ENCODE measurements at places on chromosomes 4 and X.

DNA sequence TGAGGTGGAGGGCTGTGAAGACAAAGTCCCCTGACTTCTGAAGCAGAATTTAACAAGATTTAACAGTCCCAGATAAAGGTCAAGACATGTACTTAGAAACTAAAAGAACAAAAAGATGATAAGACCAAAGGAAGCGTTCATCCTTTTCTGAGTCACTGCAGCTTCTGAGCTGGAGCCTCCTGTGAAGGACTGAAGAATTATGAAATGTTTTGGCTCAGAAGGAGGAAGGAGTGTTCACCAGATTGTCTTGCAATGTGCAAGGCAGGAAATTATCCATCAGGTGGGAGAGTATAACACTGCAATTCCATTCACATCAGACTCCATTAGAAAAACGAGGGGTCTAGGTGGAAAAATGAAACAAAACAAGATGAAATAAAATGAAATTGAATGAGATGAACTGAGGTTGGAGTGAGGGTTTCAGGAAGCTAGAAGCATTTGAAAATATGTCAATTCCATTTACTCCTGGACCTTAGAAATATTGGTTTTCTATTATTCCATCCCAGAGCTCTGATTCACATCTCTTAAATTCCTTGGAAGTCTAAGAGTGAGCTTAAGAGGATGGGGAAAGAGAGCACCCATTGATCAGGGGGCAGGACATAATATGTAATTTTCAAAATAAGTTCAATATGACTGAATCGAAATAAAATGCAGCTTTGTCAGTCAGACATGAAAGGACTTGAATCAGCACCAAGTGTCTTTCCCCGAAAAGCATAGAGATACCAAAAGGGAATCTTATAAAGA, 186.1 kb upstream of the LNX1 start:
- DNase-seq, result no peak

DNA sequence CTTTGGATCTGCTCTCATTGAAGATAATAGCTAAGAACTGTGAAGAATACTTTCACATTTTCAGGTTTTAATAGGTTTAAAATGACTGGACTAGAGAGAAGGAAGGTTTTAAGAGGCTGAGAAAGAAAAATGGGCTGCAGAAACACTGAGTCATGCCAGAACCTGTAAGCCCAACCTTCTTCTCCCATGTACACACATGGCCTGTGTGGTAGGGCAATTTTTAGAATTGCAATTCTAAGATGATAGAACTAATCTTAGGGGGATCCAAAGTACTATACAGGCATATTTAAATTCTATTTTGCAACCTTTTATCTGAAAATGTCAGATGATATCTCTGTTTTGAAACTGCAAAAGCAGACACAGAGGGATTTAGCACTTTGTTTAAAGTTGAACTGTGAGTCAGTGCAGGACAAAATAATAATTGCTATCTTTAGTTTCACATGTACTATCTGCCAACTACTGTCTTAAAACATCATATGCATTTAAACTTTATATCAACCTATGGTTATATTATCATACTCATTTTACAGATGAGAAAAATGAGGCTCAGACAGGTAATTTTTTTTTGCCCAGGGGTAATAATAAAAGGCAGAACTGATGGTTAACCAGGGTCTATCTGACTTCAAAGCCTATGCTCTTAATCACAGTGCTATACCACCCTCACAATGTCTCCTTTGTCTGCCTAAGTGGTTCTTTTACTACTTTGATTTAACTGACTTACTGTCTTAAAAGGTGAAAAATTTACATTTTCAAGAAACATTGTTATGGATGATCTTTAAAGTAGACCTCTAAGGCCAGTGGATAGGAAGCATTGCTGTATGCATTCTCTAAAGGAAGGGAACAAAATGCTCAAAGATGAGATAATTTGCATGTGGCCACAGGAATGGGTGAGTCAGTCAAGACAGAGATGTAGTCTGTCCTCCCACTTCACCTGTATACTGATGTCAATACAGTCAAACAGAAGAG, 4.3 kb downstream of the TMPRSS11E start:
- no peak for DNase-seq

- DNase-seq, result no peak
These were observed 33.0 kb downstream of the GALNTL6 start for GRCh38 chr4:171846232-171846631.

DNA sequence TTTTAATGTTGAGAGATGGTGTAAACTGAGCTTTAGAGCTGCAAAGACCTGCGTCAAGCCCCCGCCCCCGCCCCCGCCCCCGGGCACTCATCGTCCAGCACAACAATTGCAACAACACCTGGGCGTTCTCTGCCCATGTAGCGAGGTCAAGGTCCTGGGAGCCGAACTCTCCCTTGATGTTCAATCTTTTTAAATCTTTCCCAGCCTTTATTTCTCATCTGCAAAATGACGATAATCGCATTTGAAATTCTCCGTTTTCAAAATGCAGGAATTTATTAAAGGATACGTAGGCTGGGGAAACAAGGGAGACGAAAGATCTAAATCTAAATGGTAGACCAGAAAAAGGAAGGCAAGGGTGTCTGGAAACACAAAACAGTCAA, 648 bp upstream of the MSMO1 start:
- DNase-seq, result no peak

DNA sequence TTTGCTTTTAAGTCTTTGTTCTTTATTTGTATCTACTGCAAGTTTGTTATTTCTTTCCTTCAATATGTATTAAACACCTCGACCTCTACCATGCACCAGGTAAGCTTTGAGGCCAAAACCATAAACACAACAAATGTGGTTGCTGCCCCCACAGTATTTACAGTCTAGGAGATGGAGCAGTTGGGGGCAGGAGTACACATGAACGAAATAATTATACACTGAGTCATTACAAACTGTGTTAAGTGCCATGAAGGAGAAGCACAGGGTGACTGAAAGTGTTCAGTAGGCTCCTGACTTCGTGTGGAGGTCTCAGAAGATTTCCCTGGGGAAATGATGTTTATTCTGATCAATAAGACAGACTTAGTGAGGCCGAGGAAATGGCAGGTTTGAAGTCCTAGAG, 30.3 kb downstream of the SLC25A43 start:
- no peak for DNase-seq

DNA sequence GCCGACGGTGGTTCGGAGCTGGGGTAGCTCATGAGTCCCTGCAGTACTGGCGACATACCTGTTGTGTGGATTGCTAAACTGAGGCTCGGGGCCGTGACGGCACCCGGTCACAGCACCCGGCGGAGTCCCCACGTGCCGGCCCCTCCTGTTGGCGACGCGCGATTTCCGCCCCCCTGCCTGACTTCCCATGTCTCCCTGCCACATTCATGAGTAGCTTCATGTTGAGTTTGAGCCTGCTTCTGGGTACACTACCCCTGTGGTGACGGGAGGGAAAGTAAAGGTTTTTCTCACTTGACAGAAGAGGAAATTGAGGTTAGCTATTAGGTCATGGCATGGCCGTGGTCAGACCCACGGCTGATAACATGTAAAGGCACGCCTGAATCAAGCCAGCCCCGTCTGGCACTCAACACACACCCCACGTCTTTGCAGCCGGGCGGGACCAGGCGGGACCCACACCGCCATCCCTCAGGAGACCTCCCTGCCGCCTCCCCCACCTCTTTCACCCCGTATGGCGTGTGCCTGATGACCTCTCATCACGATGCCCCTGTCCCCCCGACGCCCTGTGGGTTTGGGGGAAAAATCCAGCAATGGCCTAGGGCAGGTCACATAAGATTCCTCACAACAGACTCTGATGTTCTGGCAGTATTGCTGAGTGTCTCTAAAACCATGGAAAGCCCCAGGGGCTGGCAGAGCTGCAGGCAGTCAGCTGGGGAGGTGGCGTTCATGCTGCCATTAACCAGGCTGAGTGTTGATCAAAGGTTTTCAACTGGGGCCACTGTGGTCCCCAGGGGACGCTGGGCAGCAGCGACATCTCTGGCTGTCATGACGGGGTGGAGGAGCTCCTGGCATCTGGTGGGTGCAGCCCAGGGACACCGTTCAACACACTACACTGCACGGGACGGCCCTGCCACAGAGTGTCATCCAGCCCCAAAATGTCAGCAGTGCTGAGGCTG, 29.2 kb downstream of the P2RY8 start:
- no peak for DNase-seq

GRCh38 chr4:39429476-39430334, 23.0 kb downstream of the KLB start:
- DNase-seq, result no peak

GRCh38 chrX:17922303-17922702, 61.2 kb upstream of the RAI2 start:
- no peak for DNase-seq

GRCh38 chr4:140174543-140174942, 20.6 kb upstream of the MAML3 start:
- no peak for DNase-seq

DNA sequence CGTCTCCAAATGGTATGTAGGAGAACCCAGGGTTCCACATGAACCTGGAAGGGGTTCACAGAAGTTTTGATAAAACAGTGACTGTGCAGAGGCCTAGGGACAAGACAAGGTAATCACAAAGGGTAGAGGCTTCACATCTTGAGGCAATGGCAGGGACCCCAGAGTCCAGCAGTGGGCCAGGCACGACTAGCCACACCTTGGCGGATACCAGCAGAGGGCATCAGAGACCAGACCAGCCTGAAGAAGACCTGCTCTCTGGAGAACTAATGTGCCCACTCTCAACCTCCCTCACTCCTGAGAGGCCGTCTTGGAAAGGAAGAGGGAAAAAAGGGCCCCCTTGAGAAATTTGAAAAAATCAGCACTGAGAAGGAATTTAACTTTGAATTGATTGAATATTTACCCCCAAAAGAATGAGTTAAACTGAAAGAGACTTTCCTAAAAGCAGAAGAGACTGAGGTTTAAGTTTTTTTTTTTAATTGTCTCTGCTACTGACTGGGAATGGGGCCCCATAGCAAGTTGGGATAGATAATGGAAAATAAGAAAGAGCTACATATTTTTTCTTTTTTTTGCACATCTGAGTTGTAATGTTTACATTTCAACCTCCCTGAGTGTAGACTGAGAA, 243.8 kb upstream of the JADE1 start:
- no peak for DNase-seq

GRCh38 chrX:11059933-11060332, 51.2 kb upstream of the HCCS start:
- DNase-seq, result no peak
